Activated naive CD8-positive, alpha-beta T cell treated with anti-CD3 and anti-CD28 coated beads, Interleukin-2, amount 10 ng/mL, durations not matched to agents 7 days and 5 days (primary cell): ENCODE measurements at places on chromosomes 5 and 9.

DNA sequence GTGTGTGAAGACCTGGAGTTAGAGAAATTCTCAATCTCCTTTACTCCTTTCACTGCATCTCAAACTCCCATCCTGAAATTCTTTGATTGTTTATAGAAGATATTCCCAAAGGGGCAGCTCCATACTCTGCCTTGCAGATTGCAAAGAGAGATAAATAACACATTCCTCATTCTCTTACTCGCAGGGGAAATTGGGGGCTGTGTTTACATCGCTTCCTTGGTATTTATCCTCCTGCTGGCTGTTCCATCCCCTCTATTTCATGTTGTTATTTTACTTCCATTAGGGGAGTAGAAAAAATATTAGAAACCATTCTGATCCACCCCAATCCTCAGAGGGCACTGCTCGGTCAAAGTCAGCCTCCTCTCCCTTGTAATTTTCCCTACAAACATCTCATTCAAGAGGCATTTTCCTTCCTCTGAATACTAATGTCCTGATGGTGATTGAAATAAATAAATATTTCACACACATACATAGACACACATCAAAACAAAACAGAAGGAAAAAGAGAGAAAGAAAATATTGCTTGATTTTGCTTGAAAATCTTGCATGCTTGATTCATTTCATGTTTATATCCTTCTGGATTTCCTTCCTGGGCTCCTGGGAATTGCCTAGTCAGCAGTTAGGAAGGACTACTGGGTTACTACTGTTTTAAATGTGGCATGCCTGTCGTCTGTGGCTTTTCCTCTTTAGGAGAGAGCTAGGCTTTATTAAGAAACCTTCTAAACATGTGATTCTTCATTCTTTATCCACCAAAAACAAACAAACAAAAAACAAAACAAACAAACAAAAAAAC is 420.1 kb upstream of the PAPPA start:
- DNase-seq: no peak

GRCh38 chr9:108867829-108868228 is 5.8 kb downstream of the ACTL7A start:
- no peak for DNase-seq

- DNase-seq: no peak
Observed at GRCh38 chr5:57777174-57777581, 294.6 kb upstream of the ACTBL2 start.

- DNase-seq: no peak
Observed at GRCh38 chr5:170941788-170942187, 80.0 kb downstream of the RANBP17 start.
